Stimulated activated CD4-positive, alpha-beta T cell treated with anti-CD3 and anti-CD28 coated beads, Interleukin-1b, Interleukin-23, amount 100 ng/mL, for 48 hours (primary cell): ENCODE measurements at places on chromosomes 5 and 9.

DNA sequence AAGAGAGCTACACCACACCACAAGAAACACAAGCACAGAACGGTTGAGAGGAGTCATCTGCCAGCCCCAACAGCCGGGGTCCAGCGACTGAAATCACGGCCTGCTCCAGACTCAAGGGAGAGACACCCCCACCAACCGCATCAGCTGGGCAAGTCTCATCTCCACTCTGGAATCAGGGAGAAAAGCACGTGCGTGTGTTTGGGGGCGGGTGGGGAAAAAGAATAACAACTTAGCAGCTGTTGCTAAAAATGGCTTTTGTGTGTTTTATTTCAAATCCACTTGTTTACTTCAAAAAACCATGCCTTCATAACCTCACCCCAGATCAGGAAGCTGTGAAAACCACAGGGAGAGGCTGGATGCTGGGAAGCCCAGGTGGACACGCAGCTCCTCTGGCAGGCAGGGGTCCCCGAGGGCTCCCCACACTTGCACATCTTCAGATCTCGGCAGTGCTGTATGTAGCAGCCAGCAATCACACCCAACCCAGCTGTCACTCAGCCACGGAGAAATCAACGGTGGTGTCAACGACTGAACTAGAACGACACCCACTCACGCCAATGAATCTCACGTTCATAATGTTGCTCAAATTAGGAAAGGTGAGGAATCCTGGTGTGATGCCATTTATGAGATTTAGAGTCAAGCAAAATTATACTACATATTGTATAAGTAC is 19.0 kb downstream of the PNPLA7 start:
- DNase-seq, result no peak

- DNase-seq, result no peak
Observed at GRCh38 chr5:132368186-132368585, 1.3 kb upstream of the SLC22A5 start.

- no peak for DNase-seq
Observed at GRCh38 chr5:136781464-136781863, 416.1 kb upstream of the TRPC7 start.

DNA sequence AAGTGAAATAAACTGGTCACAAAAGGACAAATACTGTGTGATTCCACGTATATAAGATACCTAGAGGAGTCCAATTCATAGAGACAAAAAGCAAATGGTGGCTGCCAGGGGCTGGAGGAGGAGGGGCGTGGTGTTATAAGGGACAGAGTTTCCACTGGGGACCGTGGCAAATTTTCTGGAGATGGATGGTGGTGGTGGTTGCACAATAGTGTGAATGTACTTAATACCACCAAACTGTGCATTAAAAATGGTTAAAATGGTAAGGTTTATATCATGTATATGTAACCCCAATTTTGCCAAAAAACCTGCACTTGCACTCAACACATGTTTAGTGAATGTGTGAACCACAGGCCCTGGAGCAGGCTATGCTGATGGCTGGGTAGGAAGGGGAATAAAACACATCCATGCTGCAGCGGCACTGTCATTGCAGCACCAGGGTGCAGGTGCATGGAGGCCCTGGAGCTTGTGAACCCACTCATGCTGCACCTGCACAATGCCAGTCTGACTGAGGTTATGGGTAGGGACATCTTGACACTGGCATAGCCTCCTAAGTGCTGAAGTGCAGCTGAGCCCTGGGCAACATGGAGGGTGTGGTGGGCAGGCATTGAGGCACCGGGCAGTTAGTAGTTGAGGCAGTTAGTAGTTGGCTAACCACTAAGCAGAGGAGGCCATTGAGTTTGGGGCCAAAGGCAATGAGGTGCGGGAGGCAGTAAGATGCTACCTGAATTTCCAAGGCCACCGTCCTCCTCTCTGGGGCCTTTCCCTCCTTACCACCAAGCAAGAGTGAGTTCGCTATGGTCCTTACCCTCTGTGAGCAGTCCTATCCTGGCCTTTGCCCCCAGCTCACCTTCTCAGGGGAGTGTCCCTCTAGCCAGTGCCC is 3.5 kb upstream of the PHF2 start:
- DNase-seq, result no peak

- no peak for DNase-seq
Observed at GRCh38 chr9:30925635-30926034, 1458.8 kb upstream of the ACO1 start.

GRCh38 chr9:99037769-99038483 is 67.0 kb upstream of the TGFBR1 start:
- no peak for DNase-seq

- no peak for DNase-seq
Observed at GRCh38 chr9:110141227-110141793, 66.6 kb downstream of the C9orf152 start.

DNA sequence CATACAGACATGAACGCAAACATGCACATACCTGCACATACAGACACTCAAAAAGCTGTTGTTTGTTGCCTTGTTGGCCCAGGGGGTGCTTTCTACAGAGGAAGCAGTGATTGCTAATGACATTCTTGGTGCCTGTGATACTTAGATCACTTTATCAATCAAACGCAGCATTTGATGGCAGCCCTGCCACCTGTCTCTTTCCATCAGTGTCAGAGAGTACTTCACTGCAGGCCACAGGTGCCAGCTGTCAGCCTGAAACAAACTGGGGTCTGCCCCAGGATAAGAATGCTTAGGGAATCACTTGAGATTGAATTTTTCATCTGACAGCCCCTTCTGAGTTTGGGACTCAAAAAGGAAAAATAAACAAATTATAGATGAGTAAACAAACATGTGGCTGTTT is 388.9 kb upstream of the SGCD start:
- DNase-seq, result no peak

DNA sequence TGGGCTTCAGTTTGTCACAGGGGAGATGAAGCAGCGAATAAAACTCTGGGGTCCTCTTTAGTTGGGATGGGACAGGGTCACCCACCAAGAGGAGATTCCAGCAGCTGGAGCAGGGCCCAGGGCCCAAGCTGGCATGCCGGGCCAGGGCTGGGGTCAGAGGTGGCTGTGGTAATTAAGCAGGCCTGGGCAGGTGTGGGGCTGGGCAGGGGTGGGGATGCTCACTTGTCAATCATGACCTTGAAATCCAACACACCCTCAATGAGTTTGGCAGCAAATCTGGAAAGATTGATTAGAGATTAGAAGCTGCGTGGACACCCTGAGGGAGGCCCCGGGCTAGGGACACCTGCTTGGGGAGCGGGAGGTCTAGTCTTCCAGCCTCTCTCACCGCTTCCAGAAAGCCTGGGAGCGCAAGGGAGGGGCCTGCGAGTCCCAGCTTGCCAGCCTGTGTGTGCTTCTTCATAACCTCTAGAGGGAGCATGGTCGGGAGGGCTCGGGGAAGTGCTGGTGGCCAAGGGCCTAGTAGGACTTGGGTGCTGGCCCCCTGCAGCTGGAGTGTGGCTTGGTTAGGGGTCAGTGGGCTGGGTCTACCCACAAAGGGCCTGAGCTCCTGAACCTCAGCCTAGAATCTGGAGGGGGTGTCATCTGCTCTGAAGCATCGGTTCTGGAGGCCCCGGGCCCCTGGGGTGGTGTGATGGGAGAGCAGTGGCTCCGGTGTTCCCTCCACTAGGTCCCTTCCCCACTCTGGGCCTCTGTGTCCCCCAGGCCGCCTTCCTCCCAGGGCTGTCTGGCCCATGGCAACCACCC is 7.6 kb downstream of the CRAT start:
- DNase-seq, result no peak

DNA sequence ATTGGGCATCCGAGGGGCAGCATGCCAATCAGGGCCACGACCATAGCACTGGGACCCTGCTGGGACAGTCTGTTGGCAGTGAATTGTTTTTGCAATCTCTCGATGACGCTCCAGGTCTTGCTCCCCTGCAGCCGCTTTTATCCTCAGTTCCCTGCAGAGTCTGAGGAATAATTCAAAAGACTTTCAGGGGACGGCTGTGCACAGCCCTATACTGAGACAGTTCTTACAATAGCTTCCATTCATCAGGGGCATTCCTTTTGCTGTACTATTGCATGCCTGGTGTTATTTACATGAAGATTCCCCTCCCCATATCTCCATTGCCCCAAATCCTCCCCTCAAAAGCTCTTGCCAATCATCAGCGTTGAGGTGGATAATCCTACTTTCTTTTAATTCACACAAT is 163.3 kb upstream of the WWC1 start:
- DNase-seq, result no peak

DNA sequence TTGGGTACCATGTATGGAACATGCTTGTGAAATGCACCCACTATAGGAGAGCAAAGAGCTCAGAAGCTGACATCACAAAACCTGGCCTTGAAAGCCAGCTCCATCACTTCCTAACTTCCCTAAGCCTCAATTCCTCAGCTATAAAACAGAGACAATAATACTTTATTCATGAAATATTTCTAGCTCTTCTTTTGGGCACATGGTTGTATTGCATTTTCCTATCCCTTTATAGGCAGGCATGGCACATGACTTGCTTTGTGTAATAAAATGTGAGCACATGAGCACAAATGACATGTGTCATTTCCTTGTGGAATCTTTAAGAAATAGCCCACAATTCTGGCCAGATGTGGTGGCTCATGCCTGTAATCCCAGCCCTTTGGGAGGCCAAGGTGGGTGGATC is 18.5 kb downstream of the ZNF366 start:
- DNase-seq, result no peak

DNA sequence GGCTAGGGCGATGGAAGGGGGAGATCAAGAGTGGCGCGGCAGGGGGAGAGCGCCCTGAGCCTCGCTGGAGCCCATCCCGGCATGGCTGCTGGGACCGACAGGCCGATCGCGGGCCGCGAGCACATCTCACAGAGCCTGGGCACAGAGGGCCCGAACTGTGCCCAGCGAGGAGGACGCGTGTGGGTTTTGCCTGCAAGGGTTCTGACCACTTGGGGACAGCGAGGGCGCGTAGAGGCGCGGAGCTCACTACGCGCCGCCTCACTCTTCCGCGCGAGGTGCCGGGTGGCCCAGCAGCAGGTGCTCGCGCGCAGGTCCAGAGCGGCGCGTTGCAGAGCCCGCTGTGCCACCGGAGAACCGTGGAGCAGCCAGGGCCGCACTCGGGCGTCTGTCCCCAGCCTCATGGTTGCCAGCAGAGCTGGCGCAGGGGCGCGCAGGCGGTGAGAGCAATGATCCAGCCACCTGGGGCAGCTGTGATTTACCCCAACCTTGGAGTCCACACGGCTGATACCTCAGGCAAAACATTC is 16.3 kb upstream of the PITX1 start:
- DNase-seq, result no peak

DNA sequence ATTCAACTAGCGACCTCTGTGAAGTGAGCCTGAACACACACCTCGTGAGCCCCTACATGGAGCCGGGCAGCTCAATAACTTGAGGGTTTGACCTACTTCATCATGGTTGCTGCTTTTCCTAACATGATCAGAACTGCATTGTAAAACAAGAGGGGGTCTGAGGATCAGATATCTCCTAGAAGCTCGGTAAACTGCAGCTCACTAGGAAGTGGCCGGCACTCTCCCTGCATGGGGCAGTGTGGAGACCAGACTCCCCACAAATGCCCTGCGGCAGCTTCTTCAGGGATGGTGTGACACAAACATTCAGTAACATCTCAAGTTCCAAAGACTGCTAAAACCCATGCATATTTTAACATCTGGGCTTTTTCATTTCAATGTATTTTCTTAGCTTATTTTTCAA is 18.5 kb downstream of the LHFPL2 start:
- DNase-seq, result no peak

DNA sequence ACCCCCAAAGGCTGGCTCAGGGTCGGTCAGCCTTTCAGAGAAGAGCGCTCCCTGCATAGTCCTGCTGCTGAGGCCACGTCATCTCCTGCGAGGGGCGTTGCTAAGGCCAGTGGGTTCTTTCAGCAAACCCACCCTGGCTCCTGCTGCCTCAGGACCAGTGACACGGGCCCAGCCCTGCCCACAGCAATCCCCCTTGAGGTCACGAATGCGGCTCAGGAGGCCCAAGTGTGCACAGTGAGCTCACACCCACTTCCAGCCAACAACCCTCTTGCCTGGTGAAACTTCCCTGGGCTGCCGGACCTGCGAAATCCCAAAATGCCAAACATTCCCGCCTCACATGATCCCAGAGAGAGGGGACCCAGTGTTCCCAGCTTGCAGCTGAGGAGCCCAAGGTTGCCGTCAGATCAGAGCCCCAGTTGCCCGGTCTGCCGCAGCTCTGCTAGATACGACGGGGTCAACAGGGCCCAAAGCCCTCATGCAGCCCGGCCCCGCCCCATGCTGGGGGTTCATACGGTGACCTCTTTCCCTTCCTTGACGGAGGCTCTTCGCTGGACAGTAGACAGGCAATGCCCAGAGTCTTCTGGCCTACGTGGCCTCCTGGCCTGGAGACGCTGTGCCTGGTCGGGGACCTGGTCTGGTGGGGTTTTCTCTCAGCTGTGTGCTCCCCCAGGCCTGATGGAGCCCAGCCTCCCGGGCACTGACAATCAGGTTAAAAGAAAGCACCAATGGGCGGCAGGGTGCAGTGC is 116.4 kb upstream of the COL5A1 start:
- no peak for DNase-seq

DNA sequence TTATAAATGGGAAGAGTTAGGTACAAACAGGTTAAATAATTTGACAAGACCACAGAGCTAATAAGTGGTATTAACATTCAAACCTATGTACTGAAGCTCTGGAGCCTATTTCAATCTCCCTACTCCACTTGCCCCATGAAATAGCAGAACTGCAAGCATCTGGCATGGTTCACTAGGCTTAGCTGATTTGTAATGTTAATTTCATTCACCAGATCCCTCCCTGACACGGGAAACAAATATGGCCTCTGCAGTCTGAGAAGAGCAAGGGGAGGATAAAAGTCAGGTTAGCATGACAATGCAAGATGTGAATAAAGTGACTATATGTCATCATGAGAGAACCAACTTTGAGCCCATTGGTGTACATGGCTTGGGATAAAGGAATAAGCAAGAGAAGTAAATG is 428.8 kb downstream of the BRINP1 start:
- DNase-seq, result no peak

DNA sequence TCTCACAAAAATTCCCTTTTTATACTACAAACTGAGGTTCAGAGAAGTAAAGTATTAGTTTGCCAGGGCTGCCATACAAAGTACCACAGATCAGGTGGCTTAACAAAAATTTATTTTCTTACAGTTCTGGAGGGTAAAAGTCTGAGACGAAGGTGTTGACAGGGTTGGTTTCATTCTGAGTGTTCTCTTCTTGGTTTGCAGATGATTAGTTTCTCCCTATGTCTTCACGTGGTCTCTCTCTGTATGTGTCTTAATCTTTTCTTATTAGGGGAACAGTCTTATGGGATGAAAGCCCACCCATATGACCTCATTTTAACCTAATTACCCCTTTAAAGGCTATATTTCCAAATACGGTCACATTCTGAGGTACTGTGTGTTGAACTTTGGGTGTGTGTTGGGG is 274.2 kb downstream of the BRINP1 start:
- no peak for DNase-seq

DNA sequence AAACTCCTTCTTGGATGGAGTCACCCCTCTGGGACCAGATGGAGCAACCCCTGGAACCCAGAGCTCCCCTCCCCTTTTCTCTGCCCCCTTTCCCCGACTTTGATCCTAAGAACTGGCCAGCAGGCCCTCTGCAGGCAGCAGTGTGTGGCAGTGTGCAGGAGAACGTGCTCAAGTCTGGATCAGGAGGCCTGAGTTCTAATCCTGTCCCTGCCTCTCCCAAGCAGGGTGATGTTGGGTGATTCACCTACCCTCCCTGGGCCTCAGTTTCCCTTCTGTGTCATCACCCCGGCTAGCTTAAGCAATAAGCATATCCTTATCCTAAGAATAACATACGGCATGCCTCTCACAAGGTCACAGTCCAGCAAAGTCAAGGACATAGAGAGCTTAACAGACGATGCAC is 67.6 kb downstream of the C9orf50 start:
- no peak for DNase-seq

GRCh38 chr5:136205941-136206340 is 13.0 kb upstream of the SMIM32 start:
- no peak for DNase-seq
